T-helper 22 cell (primary cell): ENCODE measurements at places on chromosomes 5 and 9.

GRCh38 chr5:172795318-172795977, 24.5 kb upstream of the DUSP1 start:
- DNase-seq, result no peak

- no peak for DNase-seq
These were observed 172.6 kb upstream of the ACTBL2 start for GRCh38 chr5:57655228-57655627.

- no peak for DNase-seq
These were observed 254.8 kb downstream of the SGCD start for GRCh38 chr5:156581725-156582124.

DNA sequence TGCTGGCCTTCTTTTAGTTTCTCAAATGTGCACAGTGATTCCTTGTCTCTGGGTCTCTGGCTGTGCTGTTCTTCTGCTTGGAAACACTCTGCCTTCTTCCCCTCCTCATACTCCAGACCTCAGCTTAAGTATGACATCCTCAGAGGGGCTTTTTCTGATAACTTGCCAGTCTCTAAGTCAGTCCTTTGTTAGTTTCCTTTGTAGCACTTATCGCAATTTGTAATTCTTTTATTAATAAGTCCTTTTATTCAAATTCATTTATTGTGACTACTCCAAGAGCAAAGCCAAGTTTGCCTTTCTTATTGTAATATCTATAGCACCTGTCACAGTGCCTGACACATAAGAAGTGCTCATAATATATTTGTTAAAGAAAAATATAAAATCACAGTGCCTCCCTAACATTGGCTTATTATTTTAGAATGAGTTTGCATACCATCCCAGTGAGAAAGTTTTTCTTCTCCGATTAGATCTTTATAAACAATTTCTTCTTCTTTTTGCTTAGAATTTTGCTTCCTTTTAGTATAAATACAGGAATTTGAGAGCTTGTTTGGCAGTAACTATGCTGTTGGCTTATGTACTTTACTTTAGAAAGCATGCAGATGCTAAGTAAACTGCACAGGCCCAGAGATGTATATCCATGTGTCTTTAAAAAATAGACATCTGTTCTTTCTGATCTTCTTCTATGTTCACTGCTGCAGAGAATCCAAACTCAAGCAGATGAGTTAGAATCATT, 198.0 kb downstream of the GAS1 start:
- no peak for DNase-seq

DNA sequence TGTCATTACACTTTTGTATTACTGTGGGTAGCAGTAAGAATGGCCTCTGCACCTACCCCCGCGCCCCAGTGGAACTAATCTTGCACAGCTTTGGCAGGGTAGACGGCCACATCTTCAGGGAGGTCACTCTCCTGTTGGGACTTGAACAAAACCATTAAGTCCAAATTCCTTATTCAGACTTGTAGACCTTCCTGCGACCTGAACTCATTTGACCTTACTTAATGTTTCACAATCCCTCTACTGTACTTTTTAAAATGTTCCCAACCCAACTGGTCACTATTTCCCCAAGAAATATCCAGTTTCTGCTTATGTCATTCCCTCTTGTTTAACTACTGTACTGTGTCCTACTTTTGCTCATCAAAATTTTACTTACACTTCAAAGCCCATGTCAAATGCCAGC, 5.3 kb upstream of the FAM120AOS start:
- DNase-seq, result no peak

- DNase-seq, result no peak
These were observed 73.7 kb downstream of the SHB start for GRCh38 chr9:37995348-37995737.

- DNase-seq, result no peak
These were observed 460.6 kb downstream of the CETN3 start for GRCh38 chr5:89948977-89949376.

DNA sequence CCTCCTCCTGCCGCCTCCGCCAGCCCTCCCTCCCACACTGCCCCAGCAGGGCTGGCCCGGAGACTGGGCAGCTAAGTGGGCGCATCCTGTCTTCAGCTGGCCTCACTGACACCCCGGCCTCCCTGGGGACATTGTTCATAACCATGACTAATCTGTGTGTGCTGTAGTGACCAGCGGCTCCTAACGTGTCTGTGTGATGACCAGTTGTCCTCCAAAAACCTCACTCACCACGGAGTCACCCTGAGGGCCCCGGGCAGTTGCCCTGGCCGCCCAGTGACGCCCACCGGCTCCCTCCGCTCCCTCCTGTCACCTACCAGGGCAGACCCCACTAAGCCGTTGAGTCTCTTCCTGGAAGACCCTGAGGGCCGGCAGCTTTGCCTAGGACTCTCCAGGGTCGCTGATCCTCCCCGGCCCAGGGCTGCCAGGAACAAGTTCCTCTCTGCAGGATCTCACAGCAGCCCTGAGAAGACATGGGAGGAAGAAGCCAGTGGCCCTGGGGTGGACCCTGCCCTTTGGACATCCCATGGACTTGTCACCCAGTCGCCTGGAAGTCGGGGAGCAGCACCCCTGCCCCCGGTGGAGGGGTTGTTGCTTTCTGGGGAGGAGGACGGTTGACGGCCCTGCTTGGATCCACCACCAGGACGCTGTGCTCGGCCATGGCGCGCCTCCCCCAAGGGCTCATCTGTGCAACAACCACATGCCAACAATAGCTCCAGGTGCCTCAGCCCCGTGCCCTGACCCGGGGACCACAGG, 110.2 kb upstream of the LMX1B start:
- DNase-seq, result no peak

GRCh38 chr9:109001275-109001676, 12.0 kb downstream of the CTNNAL1 start:
- DNase-seq, result no peak

- no peak for DNase-seq
These were observed 148.4 kb downstream of the C5orf15 start for GRCh38 chr5:133819977-133820471.

DNA sequence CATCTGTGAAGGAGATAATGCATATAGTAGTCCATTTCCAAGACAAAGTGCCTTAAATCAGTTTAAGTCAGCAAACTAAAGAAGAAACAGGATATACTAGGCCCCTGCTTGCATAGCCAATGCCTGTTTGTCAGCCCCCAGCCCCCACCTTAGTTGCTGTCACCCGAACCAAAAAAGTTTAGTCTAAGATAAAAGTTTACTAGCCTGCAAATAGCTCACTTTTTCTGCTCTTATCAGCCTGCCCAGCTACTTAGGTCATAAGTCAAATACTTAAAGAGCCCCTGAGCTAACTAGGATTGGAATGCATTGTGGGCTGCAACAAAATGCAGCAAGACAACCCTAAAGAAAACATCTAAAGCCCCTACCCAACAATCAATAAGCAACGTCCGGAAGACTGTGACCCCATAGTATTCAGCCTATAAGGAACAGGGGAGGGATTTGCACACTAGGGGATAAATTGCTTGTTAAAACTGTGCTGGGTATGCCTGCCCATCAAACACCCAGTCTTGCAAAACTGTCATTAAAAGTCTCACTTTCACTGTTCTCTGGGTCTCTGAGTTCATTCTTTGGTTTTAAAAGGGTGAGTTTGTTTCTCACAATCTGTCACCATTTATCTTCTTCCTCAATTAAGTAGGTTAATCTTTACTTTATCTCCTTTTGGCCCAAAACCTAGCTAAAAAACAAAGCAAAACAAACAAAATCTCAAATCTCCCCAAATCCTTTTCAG, 92.4 kb upstream of the CEP78 start:
- DNase-seq, result no peak

GRCh38 chr5:67293226-67293625, 96.6 kb upstream of the CD180 start:
- no peak for DNase-seq

- no peak for DNase-seq
These were observed 608.0 kb downstream of the BRINP1 start for GRCh38 chr9:118761016-118761790.

DNA sequence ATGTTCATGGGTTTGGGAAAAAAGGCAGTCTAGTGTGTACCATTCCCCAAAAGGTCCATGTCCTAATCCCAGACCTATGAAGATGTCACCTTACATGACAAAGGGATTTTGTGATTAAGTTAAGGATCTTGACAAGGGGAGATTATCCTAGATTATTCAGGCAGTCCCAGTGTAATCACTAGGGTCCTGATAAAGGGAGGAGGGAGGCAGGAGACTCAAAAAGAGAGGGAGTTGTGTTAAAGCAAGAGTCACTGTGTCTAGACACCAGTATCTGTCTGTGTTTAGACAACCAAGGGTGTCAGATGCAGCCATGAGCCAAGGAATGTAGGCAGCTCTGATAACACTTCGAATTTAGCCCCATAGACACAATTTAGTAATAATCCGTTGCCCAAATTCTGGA, 49.5 kb downstream of the DPYSL3 start:
- no peak for DNase-seq

- DNase-seq, result no peak
These were observed 114.3 kb upstream of the TNC start for GRCh38 chr9:115232181-115232774.

DNA sequence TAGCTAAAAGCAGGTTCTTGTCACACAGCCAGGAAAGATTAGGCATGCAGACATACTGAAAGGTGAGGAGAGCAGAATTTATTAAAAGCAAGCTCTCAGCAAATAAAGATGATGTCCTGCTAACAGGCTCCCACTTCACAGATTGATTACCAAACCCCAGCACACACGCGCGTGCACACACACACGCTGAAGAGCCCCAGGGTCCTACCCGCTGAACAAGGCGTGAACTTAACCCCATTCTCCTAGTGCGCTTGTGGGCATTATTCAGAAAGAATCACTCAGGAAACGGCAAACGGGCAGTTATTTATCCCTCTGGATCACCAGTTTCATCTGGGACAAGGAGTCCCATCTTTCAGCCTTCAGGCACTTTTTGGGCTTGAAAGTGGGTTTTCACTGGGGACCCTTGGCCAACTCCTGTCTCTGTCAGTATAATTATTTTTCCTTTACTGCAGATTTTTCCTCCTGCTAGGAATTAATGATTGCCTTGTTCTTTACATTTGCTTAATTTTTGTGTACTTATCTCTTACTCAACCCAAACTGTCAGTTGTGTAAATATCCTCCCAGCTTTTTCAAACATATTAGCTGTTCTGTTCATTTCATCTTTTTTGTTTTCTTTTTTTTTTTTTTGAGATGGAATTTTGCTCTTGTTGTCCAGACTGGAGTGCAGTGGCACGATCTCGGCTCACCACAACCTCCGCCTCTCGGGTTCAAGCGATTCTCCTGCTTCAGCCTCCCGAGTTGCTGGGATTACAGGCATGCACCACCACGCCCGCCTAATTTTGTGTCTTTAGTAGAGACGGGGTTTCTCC, 92.6 kb downstream of the RIC1 start:
- DNase-seq, result no peak

DNA sequence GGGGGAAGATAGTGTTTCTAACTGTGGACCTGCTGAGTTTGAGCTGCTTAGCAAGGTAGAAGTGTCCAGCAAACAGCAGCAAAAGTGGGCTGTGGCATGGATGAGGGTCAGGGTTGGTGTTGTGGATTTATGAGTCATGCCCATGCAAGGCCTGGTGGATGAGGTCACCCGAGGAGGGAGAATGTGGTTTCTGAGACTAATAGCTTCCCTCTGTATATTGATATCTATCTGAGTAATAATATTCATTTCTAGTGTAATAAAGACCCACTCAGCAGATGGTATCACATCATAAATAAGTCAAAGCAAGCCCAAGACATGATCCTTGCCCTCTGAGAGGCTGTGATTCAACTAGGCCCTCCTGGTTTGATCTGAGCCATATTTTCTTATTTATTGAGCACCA, 597.8 kb upstream of the CLINT1 start:
- DNase-seq, result no peak

DNA sequence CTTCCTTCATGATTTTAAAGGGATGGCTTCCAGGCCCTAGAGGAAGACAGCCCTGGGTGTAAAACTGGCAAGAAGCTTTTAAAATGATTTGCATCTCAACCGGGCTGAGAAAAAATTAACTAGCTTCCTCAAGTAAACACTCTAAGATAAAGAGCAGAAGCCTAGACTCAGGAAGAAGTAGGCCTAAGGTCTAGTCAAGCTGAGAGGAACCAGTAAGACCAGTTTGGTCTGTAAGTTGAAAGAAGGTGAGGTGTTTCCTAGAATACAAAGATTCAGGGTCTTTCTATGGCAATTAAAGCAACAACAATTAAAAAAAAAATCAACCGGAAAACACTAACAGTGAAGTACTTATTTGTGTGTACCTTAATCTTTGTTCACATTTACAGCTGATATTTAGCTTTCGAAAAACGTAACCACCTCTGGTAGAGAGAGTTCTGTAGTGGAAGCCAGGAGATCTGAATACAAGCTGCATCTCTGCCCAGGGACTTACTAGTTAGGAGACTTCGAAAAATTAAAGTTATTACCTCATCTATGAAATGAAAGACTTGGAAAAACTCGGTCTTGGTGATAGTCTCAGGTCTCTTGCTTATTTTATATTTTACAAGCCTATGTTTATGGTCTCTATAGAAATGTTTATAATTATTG, 75.7 kb downstream of the TUSC1 start:
- no peak for DNase-seq

GRCh38 chr9:127493592-127494303, 42.4 kb downstream of the LRSAM1 start:
- DNase-seq, result no peak

DNA sequence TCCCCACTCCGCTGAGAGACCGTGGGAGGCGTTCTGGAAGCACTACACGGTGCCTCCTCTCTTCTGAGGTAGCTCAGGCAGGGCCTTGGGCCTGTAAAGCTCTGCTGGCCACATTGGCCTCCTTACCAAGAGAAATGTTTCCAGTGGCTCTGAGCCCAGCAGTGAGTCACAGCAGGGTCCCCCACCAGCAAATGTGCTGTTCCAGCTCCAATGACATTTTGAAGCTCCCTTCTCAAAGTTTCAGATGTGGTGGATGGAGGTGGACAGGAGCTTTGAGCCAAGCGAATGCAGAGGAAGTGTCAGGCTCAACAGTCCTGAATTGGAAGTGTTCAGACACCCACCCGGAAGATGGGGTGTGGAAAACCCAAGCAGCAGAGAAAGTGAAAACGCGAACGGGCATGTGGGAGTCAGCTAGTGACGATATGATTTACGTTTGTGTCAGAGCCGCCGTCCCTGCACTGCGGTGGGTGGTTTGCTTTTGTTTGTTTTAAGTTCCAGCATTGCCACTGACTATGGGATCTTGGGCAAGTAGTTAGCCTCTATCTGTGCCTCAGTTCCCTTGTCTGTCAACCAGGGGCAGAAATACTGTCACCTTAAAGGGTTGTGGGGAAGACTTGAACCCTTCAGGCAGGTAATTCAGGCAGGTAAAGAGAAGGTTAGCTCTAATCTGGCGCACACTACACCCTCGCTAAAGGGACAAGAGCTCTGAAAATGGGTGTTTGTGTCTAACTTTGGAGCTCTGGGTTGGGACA, 38.2 kb downstream of the C5orf15 start:
- no peak for DNase-seq

- DNase-seq, result no peak
These were observed 474.2 kb upstream of the FTMT start for GRCh38 chr5:121377461-121377860.

GRCh38 chr5:131541762-131542161, 93.3 kb downstream of the RAPGEF6 start:
- no peak for DNase-seq
